ENCODE measurements at places on chromosomes 5 and 9.

DNA sequence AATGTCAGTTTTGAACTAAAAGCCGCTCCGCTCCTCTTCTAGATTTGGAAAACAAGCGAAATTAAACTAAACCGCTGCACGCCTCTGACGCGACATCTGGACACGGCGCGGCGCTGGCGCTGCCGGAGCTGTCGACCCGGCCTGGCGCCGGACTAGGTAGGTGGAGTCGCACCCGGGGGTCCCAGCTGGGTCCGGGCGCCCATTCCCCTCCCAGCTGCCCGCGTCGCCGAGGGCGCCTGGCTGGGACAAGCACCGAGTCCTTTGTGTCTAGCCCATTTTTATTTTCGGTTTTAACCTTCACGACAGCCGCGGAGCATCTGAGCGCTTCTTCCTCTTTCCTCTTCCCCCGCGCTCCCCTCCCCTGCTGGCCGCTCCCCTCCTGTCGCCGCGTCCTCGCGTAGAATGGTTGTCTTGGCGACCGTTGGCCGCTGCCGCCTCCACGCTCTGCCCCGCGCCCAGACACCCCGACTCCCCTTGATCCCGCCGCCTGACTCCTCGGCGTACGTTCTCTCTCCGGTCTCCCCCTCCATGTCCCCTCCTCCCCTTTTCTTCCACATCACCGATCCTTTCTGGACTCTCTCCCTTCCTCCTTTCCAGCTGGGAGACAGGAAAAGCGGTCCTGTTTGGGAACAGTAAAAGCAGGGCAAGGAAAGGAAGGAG lies 545 bp downstream of the CDKN2B-AS1 start:
- peak; percentile 87 for ATAC-seq

DNA sequence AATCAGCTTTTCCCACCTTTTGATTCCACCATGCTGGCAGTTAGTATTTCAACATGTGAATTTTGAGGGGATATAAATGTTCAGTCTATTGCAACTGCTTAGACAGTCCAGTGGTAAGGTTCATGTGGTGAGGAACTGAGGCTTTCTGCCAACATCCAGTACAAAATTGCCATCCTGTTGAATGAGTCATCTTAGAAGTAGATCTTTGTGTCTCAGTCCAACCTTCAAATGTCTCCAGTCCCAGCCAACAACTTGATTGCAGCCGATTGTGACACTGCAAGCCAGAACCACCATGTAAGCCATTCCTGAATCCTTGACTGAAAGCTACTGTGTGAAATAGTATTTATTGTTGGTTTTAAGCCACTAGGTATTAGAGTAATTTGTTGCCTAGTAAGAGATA lies 331.5 kb upstream of the GRIN3A start:
- ATAC-seq, result no peak

- no peak for ATAC-seq
Measured at GRCh38 chr5:137148159-137148558, 351.0 kb downstream of the SPOCK1 start.

DNA sequence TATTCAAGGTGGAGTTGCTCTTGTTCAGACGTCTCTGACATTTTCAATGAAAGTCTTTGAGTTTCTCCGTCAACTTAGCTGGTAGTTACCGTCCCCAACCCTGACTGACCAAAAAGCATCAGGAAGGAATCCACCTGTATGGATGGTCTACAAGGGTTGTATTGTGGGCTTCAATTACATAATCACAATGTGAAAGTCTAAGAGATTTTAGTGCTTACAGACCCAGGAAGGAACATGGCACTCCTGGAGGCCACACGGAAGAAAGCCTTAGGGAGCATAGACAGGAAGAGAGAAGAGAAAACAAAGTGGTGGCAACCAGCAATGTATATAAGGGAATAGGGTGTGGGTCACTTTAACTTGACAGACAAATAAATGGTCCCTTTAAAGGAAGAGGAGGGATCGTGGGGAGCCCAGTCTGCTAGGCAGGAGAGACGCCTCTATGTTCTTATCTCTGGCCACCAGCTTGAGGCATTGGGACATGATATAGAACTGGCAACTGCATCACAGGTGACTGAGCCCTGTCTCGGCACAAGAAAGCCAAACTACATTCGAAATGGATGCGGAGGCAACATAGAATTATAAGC lies 80.4 kb downstream of the ALDH7A1 start:
- no peak for ATAC-seq

DNA sequence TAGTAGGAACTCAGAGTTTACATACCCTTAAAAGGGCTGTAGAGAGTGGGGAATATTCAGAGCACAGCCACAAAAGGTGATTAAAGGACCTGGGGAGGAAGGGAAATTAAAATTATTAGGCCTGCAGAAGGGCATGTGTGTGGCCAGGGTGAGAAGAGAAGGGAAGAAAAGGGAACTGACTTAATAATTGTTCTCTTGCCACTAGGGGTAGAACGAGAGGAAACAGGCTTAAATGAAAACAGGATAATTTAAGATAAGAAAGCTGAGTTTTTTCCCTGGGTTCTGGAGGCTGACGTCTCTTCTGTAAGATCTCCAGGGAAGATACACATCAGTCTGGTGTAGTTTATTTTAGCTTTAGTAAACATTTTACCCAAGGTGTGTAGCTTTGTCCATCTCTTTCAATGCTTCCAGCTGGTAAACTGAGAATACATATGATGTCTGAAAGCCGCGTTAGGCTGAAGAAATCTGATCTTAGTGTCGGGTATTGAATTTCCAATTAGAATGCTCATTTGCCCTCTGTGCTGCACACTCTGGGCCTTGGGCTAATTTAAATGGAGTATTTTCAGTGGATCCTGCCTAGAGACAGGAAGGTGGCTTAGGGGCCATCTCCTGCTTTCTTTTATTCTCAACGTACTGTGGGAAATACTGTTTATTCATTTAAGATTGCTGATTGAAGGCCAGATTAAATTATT lies 416.8 kb downstream of the TMEM38B start:
- no peak for ATAC-seq

- ATAC-seq, result no peak
Measured at GRCh38 chr9:6625363-6625762, 20.2 kb downstream of the GLDC start.

DNA sequence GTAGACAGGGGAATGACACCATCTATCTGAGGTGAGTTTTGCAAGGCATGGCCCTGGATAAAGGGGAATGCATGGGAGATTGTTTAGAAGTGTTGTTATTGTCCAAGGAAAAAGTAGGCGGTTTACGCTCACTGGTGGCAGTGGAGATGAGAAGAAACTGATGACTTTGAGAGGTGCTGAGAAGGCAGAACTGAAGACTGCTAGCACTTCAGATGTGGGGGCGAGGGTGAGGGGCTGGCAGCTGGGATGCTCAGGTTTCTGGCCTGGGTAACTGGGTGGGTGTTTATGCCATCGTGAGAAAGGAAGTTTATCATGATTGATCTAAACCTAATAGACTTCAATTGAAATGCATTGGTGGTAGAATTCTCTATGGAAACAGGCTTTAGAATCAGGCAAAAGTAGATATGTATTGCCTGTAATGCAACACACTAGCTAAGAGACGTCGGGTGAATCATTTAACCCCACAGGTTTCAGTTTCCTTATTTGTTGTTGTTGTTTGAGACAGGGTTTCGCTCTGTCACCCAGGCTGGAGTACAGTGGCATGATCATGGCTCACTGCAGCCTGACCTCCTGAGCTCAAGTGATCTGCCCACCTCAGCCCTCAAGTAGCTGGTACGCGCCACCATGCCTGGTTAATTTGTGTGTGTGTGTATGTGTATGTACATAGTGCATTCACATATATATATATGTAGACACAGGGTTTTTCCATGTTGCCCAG lies 123.5 kb downstream of the SLC24A2 start:
- ATAC-seq, result no peak

GRCh38 chr5:42811591-42812446 lies at the start of gene SELENOP:
SELENOP (minus strand) TSS chr5:42811892; CDS start chr5:42808353, 3,539 bp downstream.
- ATAC-seq, result peak; percentile 88

- ATAC-seq, result no peak
Measured at GRCh38 chr9:127489471-127490115, 38.3 kb downstream of the LRSAM1 start.

DNA sequence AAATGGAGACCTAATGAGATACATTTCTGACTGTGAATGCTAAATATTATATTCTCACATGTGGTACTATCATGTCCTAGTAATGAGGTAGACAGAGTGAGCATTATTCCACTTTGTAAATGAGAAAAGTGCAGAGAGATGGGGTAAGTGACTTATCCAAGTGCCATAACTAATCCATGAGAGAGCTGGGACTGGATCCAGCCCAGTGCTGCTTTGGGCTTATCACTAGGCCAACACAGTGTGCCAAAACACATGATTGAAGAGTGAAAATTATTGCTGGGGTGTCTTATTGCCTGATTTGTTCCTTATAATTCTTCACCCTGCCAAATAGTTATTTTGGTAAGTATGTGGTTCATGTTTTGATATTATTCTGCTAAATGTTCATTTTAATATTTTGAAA lies 442.2 kb upstream of the GRAMD2B start:
- no peak for ATAC-seq

DNA sequence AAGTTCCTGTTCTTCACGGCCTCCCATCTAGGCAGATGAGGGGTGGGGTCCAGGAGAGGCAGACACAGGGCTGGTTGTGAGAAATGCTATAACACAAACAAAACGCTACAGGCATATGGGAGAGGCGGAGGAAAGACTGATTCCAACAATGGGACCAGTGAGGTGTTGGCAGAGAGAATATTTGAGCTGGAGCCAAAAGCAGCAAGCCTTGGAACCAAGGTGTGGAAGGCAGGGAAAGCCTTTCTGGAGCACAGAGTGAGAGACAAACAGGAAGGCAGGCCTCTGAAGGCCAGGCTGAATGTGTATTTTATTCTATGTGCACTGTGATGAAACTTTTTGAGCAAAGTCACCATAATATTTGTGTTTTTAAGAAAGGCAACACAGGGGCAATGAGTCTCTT lies 2.9 kb downstream of the ATPSCKMT start:
- peak; percentile 15 for ATAC-seq

DNA sequence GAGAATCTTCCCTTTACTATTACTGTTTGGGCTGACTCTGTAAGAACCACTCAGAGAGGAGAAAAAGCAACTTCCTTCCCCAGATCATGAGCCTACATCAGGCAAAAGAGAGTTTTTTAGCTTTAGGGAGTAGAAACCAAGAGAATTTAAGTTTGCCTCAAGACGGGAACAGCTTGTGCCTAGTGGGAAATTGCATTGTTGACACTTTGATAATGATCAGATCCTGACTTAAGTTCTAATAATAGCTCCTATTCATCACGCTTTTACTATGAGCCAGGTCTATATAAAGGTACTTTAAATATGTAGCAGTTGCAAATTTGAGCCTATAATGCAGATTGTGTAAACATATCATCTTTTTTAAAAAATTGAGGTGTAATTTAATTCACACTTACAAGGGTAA lies 298.2 kb downstream of the MAN2A1 start:
- no peak for ATAC-seq

All from esophagus mucosa (tissue), 1 donor.